Activated CD4-positive, alpha-beta memory T cell treated with anti-CD3 and anti-CD28 coated beads, Interleukin-2, amount 10 ng/mL, durations not matched to agents 7 days and 5 days (primary cell): ENCODE measurements at places on chromosomes 13 and 19. TPM values are rescaled to one million over a fixed set of nuclear protein-coding genes. Genes with fewer than 3 reads are reported as not detected.
A peak's percentile ranks its signal among the peaks of the same experiment; 100 is the strongest.

DNA sequence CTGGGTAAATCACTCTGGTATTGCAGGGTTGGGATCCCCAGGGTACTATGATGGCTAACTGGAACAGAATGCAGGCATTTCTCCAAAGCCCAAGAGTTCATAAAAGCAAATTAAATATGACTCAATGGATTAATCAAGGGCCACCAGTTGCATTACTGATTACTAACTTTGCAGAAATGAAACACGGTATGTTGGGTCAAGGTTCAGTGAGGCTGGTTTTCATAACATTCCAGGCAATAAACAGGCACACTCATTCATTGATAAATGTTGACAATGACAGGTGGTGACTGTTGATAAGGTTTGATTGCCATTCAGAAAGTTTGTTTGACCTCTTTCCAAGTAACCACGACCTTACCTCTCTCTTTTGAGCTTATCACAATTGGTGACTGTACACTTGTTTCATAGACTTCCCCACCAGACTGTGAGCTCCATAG, 506 bp upstream of the AP1M1 start:
- H3K36me3 ChIP-seq: peaks cover 25% of the 10 kb centered on the region
- no peaks in the 10 kb centered on the region for H3K27me3 ChIP-seq
- H3K4me1 ChIP-seq: peaks cover 49% of the 10 kb centered on the region
- DNase-seq: no peak
- H3K4me3 ChIP-seq: peak overlapping the region; percentile 87

DNA sequence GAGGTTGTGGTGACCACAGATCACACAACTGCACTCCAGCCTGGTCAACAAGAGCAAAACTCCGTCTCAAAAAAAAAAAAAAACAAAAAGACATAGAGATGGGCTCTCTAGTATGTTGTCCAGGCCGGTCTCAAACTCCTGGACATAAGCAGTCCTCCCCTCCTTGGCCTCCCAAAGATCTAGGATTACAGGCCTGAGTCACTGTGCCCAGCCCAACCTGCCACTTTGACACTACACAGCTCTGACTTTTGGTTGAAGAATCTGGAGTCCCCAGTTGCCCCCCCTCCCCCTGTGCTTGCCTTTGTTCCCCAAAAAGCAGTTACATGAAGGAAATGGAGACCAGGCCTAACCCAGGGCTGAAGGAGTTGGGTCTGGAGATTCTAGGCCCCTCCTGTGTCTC, 12.9 kb downstream of the CARM1 start:
- no peak overlapping the region for H3K4me3 ChIP-seq
- no peaks in the 10 kb centered on the region for H3K27me3 ChIP-seq
- DNase-seq: no peak
- H3K36me3 ChIP-seq: peaks cover 1% of the 10 kb centered on the region
- no peak overlapping the region for H3K27ac ChIP-seq

DNA sequence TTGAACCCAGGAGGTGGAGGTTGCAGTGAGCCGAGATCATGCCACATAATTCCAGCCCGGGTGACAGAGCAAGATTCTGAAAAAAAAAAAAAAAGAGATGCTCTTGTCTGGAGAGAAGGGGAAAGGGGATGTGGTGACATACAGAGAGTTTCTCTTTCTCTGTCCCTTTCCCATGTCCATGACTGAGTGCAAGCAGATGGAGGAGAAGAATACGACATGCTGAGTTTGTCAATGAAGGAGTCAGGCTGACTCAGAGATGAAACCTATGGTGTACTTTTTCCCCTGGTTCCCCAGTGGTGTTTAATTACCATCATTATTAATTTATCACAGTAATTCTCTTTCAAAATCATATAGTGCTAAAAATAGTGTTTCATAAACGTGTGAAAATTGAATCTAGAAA, 448.8 kb downstream of the FOXO1 start:
- peaks cover 30% of the 10 kb centered on the region for H3K4me1 ChIP-seq
- H3K27me3 ChIP-seq: no peaks in the 10 kb centered on the region
- H3K27ac ChIP-seq: no peak overlapping the region
- peaks cover 3% of the 10 kb centered on the region for H3K36me3 ChIP-seq
- H3K4me3 ChIP-seq: no peak overlapping the region

GRCh38 chr13:51764184-51765141, 39.5 kb downstream of the DHRS12 start:
- H3K27me3 ChIP-seq: no peaks in the 10 kb centered on the region
- peaks cover 16% of the 10 kb centered on the region for H3K36me3 ChIP-seq
- H3K4me1 ChIP-seq: peaks cover 23% of the 10 kb centered on the region
- peak; percentile 55 for DNase-seq
- H3K4me3 ChIP-seq: peak overlapping the region; percentile 62
- peak overlapping the region; percentile 80 for H3K27ac ChIP-seq

GRCh38 chr13:30147421-30147820, 159.9 kb downstream of the KATNAL1 start:
- H3K27ac ChIP-seq: peak overlapping the region; percentile 96
- DNase-seq: no peak
- H3K4me3 ChIP-seq: no peak overlapping the region
- H3K27me3 ChIP-seq: no peaks in the 10 kb centered on the region
- peaks cover 27% of the 10 kb centered on the region for H3K36me3 ChIP-seq

- no peak overlapping the region for H3K4me3 ChIP-seq
- H3K4me1 ChIP-seq: no peaks in the 10 kb centered on the region
- no peak overlapping the region for H3K27ac ChIP-seq
- no peak for DNase-seq
- no peaks in the 10 kb centered on the region for H3K27me3 ChIP-seq
Measured at GRCh38 chr19:5282901-5283300, 57.7 kb downstream of the PTPRS start.

DNA sequence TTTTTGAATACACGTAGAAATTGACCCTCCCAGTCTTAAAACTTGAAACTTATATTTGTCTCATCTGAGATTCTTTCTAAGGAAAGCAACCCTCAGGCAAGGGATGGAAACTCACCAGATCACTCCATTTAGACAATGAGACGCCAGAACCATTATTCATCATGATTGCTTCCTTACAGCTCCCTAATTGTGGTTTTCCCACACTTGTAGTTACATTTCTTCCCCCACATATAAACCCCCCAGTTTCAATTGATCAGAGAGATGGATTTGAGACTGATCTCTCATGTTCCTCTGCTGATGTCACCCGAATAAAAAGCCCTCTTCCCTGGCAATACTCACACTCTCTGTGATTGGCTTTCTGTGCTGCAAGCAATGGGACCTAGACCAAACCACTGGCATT, 197.9 kb upstream of the STARD13 start:
- H3K27ac ChIP-seq: no peak overlapping the region
- peaks cover 4% of the 10 kb centered on the region for H3K27me3 ChIP-seq
- no peak overlapping the region for H3K4me3 ChIP-seq
- no peaks in the 10 kb centered on the region for H3K4me1 ChIP-seq

DNA sequence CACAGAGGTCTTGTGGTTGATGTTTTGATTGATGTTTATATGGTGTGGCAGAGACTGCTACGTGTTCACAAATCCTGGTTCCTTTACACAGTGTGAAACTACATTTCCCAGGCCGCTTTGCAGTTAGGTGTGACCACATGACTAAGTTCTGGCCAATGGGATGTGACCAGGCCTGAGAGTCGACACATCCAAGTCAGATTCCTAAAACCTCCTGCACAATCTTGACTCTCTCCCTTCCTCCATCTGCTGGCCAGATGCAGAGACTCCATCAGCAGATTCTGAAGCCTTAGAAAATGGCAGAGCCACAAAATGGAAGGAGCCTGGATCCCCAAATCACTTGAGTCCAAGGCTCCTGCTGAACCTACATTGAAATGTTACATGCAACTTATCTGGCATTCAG, 12.6 kb downstream of the CD37 start:
- H3K27ac ChIP-seq: no peak overlapping the region
- peaks cover 4% of the 10 kb centered on the region for H3K27me3 ChIP-seq
- peaks cover 1% of the 10 kb centered on the region for H3K36me3 ChIP-seq
- H3K4me3 ChIP-seq: no peak overlapping the region
- no peak for DNase-seq
- peaks cover 9% of the 10 kb centered on the region for H3K4me1 ChIP-seq

- no peak overlapping the region for H3K4me3 ChIP-seq
- H3K36me3 ChIP-seq: no peaks in the 10 kb centered on the region
- H3K27ac ChIP-seq: no peak overlapping the region
- peaks cover 8% of the 10 kb centered on the region for H3K27me3 ChIP-seq
Measured at GRCh38 chr19:51027873-51028272, 1.5 kb upstream of the KLK11 start.

The ZSCAN4 gene
- not detected for total RNA-seq

The EHD2 gene
- total RNA-seq: not detected
